M059J (cell line): ENCODE measurements at places on chromosomes 2 and 18. TPM values are rescaled to one million over a fixed set of nuclear protein-coding genes. Genes with fewer than 3 reads are reported as not detected.

GRCh38 chr18:48053881-48054816 is 123.7 kb upstream of the SMAD2 start:
- no peak for DNase-seq

DNA sequence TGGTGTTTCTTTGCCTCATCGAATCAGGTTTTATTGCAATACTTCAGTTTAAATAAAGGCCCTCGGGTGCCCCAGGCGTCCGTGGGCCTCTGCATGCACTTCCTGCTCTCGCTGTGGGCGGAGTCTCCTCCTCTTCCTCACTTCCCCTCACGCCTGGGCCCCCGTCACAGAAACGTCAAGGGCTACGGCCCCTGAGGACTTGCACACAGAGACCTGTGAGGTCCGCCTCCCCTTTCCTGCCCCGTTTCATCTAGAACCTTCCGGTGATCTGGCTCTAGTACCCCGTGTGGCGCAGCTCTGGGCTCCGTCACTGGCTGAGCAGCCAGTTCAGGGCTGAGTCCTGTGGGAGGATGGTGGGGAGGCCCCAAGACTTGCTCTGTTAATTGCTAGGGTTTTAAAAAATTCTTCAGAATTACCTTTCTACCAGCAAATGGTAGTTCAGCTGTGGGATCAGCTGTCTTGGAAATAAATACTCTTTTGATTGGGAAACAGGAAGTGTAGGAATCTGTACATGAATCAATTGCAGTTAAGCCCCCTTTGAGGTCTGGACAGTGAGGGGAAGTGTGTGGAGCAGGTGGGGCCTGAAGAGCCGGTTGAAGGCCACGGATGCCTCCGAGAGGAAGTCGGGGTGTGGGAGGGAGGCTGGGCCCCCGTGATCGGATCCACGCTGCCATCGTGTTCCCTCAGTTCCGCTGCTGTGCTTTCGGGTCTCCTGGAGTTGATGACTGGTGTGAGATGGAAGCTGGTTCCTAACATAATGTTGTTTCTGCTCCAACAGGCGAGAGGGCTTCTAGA is 10.2 kb downstream of the NFATC1 start:
- DNase-seq: no peak

DNA sequence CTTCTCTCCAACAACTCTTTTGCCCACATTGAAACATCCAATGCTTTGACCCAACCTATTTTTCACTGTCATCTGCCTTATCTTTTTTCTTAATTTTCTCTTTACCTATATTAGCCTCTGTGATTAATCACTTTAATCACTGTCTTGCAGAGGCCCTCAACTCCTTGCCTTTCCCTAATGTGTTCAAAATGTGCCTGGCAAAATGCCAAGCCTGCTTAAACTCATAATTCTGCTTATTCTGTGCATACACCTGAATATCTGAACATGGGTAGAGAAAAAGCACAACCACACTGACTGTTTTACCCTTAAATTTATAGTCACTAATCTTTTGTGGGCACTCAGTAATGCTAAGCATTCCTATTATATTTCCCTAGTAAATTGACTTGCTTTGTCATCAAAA is 63.0 kb upstream of the GALNT13 start:
- DNase-seq: no peak

DNA sequence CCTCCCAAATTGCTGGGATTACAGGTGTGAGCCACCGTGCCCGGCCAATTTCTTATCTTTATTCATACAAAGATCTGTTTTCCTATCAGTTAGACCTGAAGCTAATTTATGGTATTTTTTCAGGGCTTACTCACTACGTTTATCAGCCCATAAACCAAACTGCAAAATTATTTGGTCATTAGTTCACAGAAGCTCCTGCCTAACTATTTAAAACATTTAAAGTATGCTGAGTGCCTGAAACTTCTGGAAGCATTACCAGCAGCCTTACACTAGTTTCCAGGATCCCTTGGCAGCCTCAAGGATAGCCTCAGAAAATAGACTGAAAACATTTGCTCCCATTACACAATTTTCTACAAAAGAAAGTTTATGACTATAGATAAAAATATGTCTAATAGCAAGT is 68.8 kb downstream of the GALNT13 start:
- DNase-seq: peak; percentile 2

DNA sequence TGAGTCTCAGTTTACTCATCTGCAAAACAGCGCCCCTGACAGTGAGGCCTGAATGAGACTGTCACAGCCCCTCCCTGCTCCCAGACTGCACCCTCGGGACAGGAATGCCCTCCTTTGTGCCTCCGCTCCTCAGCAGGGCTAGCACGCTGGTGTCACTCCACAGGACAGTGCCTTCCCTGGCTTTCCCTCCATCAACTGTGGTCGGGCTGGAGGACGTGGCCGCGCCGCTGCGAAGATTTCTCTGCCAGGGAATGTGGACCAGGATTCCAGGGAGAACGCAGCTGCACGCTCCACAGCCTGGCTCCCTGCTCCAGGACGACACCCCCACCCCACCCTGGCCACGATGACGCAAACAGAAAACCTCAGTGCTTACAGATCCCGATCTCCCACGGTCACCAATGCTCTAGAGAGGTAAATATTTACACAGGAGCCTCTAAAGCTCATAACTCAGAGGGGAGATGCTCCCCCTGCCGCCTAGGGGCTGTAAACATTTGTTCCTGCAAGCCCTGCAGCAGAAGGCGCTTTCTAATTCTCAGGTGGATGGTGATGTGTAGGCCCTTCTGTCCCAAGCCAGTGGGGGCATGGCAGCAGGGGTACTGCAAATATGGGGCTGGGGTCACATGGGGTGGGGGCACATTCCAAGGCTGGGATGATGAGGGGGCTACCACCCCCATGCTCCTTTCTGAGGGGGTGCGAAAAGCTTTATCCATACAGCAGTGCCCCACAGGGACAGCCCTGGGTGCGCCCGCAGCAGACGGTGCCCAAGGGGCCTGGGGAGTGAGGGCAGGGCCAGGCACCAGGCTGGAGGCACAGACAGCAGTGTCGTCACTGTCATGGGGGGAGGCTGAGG is 12.4 kb downstream of the HS6ST1 start:
- DNase-seq: peak; percentile 93

The LINC00305 gene
- total RNA-seq: not detected in 2 replicates

DNA sequence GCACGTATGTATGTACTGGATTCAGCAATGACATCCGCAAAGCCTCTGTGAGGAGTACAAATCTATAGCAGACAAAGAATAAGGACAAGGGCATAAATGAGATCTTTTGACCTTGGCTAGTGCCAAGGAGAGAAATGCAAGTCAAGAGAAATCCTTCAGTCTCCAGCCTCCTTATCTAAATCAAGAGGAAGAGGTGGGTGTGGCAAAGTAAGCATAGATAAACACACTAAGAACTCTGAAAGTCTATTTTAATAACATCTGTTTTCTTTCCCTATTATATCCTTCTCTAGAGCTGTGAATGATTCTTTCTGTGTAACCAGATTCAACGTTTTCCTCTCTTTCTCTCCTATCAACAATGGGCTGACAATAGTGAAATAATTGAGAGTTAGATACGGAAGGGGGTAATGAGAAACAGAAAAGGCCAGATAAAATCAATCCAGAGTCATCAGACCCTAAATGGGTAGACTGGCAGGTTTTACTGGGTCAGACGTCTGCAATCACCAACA is 118.5 kb upstream of the ZFP36L2 start:
- DNase-seq: no peak

DNA sequence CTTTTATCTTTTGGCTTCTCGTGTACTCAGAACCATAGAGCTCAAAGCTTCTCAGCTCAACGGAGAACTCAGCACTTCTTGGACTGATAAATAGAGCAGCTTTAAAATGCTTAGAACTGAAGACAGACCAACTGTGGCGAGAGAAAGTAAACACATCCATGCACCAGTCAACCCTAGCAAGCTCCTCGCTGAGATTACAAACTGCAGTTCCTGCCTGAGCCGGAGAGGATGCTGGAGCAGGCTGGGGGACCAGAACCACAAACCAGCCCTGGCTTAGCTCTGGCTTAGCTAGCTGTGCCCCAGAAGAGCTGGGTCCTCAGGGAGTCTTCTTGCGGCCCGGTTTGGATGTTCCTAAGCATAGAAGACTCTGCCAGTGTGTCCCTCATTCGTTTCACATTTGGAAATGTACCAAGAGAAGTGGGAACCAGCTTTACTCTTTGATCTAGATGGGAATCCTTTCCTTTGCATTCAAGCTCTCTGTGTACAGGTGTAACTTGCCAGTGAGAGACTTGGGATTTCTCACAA is 5.6 kb downstream of the PAX8 start:
- peak; percentile 68 for DNase-seq

DNA sequence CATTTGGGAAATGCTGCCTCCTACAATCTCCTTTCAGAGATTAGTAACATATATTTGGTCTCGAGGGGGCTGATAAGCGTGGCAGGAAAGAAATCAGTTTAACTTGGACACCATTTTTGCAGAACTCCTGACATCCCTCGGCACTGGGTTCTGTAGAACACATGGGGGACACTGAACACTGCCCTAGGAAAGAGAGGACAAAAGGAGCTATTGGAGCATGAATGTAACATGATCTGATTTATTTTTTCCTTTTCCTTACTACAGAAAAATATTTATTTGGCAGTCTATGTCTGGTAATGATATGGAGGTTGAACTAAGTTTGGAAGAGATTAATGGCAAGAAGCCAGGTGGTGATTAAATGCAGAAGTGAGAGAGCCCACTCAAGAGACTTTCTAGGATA is 153.8 kb downstream of the AFF3 start:
- DNase-seq: no peak

The PPM1B gene
- total RNA-seq: 32.2 and 33.1 TPM in 2 replicates

GRCh38 chr2:144227427-144228105 is 292.4 kb downstream of the ZEB2 start:
- no peak for DNase-seq

GRCh38 chr2:23387845-23388244 is 2.9 kb downstream of the KLHL29 start:
- no peak for DNase-seq

The DQX1 gene
- total RNA-seq: not detected in 2 replicates
